ENCODE measurements at places on chromosomes 6 and 20. TPM values are rescaled to one million over a fixed set of nuclear protein-coding genes. Genes with fewer than 3 reads are reported as not detected.

- DNase-seq: no peak
These were observed 26.4 kb upstream of the SALL4 start for GRCh38 chr20:51828762-51829161.

DNA sequence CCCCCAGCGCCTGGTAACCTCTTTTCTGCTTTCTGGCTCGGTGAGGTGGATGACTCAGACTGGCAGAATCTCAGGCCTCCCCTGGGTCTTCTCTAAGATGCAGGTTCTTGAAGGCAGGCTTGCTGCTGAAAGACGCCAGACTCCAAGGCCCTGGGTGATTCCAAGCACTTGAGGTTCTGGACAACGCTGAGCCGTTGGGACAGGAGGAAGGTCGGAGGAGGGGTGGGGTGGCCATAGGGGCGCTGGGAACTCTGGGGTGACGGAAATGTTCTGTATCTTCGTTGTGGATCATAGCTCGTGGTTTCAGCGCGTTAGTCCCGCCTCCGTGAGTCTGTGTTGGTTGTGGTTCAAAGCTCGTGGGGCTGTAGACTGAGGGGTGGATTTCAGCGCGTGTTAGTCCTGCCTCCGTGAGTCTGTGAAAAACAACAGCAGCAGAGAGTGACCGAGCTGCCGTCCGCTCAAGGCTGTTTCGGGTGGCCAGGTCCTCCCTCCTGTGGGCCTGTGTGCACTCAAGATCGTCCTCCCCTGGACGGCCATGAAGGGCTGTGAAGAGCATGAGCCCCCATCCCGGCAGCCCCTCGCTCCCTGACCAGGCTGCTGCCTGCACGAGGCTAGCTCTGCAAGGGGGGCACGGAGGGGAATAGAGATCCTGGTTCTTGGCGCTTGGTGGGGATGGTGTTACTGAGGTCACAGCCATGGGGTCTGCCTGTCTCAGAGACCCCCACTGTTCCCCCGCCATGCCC lies 7.7 kb downstream of the NTSR1 start:
- no peak for DNase-seq

GRCh38 chr6:30570740-30571074 lies 535 bp upstream of the ABCF1 start:
- no peak for DNase-seq

- DNase-seq: no peak
These were observed 67.8 kb downstream of the MMS22L start for GRCh38 chr6:97215157-97215769.

DNA sequence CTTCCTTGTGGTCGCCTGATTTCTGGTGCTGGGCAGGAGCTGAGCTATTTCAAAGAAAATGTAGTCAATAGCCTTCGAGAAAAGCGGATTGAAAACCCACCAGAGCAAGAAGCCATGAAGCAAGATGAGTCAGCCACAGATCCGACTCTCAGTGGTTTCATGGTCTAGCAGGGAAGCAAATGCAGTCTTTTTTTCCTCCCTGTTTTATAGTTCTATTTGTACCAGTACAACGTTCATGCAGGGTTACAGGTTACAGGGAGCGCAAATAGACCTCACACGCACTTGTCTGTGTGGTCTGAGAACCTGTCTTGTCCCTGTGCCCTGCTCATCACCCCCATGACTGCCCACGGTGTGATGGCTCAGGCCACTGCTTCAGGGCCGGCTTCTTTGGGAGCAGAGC lies 309.8 kb upstream of the SUPT3H start:
- no peak for DNase-seq

DNA sequence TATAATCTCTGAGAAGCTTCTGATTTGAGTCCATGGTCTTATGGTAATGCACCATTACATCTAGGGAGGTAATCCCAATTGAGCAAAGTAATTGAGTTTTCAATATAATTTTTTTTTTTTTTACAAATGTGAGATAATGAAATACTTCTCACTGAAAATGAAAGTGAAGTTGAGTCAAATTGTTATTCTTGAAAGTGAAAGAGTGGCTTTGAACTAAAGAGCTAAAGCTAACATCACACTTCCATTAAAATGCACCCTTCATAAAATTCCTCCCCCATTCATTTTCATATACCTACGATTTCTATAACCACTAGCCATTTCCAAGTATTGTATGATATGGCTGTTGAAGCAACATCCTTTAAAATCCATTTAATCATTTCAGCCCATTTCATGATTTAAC lies 149.1 kb upstream of the IMPG1 start:
- no peak for DNase-seq

GRCh38 chr6:13377054-13377758 lies 48.9 kb upstream of the TBC1D7 start:
- no peak for DNase-seq

GRCh38 chr20:43533060-43533459 lies 25.6 kb downstream of the L3MBTL1 start:
- no peak for DNase-seq

DNA sequence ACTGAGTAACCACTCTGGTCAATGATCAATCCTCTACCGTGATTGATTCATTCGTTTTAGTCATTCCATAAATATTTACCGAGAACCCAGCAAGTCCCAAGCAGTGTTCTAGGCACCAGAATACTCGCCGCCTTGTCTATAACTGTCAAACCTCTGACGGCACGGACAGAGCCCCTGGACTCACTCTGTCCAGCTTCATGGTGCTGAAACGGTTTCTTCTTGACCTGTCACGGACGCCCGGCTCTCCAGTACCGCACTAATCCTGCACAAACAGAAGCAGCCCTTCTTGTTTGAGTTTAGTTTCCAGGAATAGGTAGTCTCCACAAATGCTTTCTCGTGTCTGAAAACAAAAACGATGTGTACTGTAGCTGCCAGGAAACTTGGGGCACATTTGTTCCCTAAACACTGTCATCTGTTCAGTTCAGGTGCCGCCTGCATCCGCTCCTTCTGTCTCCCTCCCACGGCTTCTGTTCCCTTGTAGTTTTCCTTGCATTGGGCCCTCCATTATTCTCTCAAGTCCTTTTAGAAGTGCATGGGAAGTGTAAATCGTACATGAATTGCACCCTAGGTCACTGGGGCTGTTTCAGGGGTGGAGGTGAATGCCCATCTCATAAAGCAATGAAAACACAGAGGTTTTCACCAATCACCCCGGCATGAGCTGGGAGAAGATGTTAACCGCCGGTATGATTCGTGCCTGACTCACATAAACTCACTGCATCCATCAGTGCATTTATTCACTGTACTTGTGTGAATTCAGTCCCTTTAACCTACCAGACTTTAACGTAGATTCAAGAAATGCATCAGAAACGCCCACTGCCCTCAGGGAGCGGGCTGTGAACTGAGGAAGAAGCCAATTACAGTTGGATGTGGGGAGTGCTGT lies 209.3 kb upstream of the CDH4 start:
- DNase-seq: no peak

GRCh38 chr6:127205036-127205435 lies 61.6 kb upstream of the RNF146 start:
- DNase-seq: no peak

GRCh38 chr6:56214041-56214702 lies 33.2 kb downstream of the COL21A1 start:
- DNase-seq: no peak

- DNase-seq: no peak
These were observed 16.1 kb upstream of the B4GALT5 start for GRCh38 chr20:49729780-49730179.

- no peak for DNase-seq
These were observed 37.7 kb downstream of the MAP3K4 start for GRCh38 chr6:161029195-161029809.

GRCh38 chr6:149127212-149127611 lies 190.3 kb upstream of the TAB2 start:
- DNase-seq: no peak

GRCh38 chr6:25217829-25218228 lies 61.3 kb upstream of the CARMIL1 start:
- no peak for DNase-seq

- DNase-seq: no peak
These were observed 19.5 kb upstream of the ASXL1 start for GRCh38 chr20:32338665-32339064.

Gene CALHM6
- 40.8 TPM for total RNA-seq

Gene SPINT3
- total RNA-seq: not detected

Gene GABRR1
- total RNA-seq: not detected

Gene TUBB2B
- total RNA-seq: 1.5 TPM

Gene GPR31
- total RNA-seq: not detected

All from heart right ventricle (tissue), 16 donors.